Activated T-cell treated with anti-CD3 and anti-CD28 coated beads for 1 hour (primary cell): ENCODE measurements at places on chromosomes 11 and 22.

- no peak for DNase-seq
Measured at GRCh38 chr22:29359469-29359868, 28.9 kb downstream of the AP1B1 start.

DNA sequence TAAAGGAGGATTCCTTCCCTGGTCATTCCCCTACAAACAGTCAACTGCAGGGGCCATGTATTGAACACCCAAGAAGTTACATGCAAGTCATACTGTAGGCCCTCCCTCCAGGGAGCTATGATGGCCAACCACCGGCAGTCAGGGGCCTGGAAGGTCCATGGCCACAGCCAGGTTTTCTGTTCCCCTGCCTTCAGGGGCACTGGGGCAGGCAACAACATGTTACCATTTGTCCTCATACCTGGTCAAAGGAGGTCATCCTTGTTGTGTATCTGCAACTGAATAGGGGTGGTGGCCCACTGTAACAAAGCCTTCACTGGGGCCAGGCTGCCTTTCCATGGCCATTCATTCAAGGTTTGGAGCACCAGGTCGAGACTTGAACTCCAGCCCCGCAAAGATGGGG is 433.6 kb downstream of the DYNC2H1 start:
- no peak for DNase-seq

DNA sequence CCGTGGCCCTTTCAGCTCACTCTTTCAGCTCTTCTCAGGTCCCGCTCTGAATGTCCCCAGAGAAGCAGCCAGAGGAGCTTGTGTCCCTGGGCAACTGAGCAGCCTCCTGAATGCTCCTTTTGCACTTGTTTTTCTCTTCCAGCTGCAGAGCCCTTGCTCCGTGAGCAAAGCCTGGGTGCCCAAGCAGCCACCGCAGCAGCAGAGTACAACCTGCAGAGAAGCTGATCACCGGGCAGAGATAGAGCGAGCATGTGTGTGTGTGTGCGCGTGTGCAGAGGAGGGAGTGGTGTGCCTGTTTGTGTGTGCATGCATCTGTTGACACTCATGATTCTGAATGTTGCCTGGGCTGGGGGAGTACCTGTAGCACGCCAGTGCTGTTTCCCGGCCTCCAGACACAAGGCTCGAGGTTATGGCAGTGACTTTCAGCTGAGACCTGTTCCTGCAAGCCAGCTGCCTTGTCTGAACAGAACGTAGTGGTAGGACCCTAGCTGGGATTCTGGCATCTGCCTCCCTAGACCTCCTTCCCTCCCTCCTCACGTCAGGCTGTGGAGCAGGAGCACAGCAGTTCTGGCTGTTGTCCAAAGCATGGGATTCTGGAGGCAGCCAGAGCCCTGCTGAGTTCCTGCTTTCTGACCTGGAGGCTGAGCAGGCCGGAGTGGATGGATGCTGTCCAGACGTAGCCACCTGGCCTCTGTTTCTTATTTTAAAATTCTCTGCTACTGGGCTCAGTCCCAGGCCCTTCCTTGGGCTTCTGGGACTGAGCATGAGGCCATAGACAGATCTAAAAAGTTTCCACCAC is 4.5 kb upstream of the MAPK8IP1 start:
- no peak for DNase-seq

DNA sequence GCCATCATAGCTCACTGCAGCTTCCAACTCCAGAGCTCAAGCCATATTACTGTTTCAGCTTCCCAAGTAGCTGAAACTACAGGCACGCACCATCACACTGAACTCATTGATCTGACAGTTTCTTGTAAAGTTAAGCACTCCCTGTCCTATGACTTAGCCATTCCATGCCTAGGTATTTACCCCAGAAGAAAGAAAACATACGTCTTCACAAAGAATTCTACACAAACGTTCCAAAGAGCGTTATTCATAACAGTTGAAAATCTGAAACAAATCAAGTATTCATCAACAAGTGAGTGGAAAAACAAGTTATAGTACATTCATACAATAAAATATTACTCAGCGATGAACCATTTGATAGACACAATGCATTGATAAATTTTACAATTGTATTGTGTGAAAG is 7.8 kb upstream of the NLRP10 start:
- no peak for DNase-seq

DNA sequence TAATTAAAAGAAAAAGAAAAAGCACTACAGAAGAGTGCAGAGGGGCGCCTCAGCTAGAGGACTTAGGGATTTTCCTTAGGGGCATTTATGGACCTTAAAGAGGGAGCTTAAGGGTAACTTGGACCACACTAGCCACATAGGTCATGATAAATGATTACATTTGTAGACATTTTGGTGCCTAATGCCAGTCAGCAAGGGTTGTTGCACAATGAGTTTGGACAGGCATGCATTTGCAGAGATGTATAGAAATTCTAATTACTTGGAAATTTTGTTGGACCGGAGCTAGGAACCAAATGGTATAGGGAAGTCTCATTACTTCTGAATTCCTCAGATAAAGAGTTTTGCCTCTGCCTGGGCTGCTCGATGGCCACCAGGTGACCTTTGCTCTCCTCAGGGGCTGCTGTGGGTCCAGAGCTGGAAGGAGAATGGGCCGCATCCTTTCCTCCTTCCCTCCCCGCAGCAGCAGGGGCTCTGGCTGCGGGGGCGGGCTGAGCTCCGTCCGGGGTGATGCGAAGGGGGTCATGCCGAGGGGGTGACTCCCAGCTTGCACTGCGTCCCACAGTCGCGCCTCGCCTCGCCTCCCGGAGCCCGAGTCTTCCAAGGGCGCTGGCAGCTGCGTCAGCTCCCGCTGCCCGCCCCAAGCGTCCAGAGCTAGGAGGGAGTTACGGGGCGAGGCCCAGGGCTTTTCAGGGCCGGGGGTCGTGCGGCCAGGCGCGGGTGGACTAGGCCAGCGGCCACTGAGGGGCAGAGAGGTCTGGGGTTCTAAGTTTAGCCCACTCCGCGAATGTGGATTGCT is 20.3 kb upstream of the MALAT1 start:
- no peak for DNase-seq

DNA sequence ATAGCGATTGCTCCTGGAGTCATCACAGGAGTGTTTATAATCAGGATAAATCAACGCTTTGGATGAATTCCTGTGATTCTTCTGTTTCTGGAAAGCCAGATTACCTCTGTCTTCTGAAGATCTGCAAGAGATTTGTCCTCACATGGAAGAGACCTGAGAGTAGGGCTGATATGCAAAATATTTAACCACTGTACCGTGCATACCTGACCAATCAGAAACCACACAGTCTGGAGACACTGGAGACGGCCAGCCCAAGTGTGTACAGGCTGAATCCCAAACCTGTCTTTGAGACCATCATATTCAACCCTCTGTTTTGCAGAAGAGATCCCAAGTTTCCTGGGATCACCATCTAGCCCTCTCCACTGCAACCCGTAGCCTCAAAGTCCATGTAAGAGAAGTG is 50.4 kb upstream of the WT1 start:
- no peak for DNase-seq

DNA sequence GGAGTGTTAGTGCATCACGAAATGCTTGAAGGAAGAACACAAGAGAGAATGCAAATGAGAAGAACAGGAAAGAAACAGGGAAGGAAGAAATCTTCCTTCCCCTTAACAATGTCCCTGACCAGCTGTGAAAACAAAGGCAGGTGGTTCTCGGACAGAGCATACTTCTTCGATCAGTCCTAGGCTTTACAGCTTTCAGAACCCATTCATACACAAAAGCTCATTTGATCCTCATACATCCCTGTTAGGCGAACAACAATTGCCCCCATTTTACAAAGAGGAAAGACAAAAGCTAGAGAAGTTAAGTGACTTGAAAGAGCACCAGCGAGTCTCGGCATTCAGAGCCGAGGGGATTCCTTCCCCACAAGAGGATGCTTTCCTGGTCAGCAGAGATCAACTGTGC is 57.2 kb upstream of the LRRC55 start:
- DNase-seq = no peak

DNA sequence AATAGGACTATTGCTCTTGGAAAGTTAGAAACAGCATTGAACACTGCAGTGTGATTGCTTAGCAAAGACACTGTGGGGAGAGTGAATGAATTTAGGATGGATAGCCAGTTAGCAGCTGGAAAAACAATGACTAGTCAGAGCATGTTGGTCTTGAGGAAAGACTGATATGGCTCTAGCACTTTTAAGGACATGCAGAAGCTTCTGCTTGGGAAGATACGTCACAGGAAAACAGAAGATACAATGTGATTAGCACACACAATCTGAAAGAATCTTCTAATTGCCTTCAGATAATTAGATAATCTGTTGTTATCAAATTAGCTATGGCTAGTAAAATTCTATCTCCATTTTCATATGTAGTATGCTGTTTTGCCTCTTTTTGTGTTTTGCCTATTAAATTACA is 530.7 kb upstream of the CHORDC1 start:
- DNase-seq = no peak

DNA sequence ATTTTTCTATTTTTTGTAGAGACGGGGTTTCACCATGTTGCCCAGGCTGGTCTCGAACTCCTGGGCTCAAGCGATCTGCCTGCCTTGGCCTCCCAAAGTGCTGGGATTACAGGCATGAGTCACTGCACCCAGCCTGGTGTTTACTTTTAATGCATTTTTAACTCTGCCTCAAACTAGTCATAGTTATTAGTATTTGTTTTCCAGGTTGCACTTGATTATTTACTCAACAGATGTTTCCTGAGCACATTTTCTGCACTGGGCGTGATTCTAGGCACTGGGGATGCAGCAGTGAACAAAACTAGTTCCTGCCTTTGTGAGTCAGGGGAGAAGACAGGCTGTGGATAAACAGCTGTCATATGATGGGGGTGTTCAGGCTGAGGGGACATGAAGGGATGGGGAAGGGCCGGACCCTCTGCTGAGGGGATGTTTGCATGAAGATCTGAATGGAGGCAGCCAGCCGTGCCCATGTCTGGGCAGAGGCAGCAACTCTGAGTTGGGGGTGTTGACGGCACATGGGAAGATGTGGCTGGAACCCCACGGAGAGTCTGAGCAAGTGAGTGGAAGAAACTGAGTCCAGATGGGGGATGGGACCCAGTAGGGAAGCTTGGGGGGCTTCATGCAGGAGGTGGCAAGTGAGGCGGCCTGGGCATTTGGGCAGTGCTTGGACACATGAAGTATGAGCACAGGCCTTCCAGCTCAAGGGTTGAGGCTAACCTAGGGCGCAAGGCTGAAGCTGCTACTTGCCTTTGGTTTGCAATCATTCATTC is 34.4 kb downstream of the MPPED1 start:
- DNase-seq = no peak

DNA sequence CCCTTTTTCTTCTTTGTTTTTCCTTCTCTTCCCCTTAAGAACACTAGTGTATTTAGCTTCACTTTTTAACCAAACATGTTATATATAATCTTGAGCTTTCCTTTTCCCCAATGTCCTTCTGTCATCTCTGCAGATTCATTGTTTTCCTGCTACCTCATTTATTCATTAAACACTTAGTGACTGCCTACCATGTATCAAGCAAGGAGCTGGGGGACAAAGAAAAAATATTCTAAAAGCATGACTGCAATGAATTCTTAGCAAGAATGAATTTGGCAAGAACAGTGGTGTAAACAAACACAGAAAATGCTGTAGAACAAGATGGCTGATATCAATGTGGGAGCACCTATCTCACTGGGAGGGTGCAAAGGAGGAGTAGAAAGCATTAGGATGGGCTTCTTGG is 247.0 kb upstream of the CCDC90B start:
- no peak for DNase-seq

GRCh38 chr11:99419991-99420390 is 399.2 kb downstream of the CNTN5 start:
- DNase-seq = no peak

DNA sequence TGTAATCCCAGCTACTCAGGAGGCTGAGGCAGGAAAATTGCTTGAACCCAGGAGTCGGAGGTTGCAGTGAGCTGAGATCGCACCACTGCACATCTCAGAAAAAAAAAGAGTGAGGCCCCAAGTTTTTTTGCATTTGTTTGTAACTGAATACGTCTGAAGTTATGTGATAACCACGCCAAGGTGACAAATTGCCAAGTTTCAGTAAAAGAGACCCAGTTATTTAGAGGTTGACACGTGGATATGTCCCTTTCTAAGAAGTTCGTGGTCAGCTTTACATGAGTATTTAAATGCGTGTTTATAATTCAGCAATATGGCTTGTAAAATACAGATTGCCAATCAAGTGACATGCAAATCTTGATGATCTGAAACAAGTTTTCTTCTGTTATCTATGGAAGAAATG is 8.0 kb downstream of the PPARA start:
- no peak for DNase-seq

- no peak for DNase-seq
Measured at GRCh38 chr22:50296658-50297490, 10.6 kb downstream of the PLXNB2 start.

GRCh38 chr22:19798891-19799293 is 38.3 kb downstream of the TBX1 start:
- DNase-seq = no peak
